Stimulated activated CD4-positive, alpha-beta T cell treated with anti-CD3 and anti-CD28 coated beads, TNF-alpha, amount 100 ng/mL, for 24 hours (primary cell): ENCODE measurements at places on chromosomes 5 and 9.

GRCh38 chr9:91150998-91151717, 210.6 kb downstream of the AUH start:
- DNase-seq: peak; percentile 35

DNA sequence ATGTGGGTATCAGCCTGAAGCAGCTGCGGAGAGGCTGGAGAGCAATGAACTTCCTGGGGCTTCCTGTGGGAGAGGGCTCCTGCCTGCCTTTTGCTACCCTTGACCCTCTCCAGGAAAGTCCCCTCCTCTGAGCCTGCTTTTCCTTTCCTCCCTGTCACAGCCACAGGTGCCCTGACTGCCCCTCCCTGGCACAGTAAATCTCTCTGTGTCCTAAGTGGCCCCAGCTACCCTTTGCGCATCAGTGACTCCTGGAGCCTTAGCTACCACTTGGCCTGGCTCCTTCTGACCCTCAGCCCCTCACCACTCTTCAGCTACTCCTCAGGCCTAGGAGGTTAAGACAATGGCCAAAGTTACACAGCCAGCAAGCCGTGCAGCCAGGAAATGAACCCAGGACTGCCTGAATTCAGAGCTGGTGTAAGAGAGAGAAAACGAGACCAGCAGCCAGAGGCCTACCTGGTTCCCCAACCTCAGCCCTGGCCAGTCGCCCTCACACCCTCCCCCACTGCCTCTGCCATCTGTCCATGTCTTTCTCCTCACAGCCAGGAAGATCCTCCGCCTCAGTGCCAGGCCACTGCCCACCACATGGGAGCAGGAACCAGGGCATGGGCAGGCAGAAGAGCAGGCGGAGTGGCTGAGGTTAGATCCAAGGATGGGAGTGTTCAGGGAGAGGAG, 18.6 kb downstream of the CNTFR start:
- DNase-seq: no peak

- DNase-seq: no peak
Measured at GRCh38 chr9:4182831-4183230, 117.0 kb downstream of the GLIS3 start.

DNA sequence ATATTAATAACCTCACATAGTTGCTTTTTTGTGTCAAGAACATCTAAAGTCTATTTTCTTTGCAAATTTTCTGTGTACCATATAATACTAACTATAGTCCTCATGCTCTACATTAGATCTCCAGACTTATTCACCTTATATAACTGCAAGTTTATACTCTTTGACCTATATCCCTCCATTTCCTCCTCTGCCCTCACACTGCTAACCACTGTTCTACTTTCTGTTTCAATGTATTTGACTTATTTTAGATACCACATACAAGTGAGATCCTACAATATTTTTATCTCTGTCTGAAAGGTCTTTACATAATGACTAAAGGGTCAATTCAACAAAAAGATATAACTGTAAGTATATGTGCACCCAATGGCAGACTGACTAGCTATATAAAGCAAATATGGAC, 789.7 kb upstream of the ZNF608 start:
- no peak for DNase-seq

DNA sequence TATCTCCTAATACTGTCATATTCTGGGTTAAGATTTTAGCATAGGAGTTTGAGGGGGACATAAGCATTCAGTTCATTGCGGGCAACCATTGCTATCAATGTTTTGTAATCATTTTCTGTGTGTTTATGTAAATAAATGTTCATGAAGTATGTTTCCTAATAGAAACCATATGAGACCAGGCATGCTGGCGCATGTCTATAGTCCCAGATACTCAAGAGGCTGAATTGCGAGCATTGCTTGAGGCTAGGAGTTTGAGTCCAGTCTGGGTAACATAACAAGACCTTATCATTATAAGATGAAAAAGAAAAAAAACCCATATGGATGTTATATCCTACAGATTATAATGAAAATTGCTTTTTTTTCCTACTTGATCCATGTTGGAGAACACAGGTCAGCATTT, 91.2 kb downstream of the F2RL2 start:
- DNase-seq: no peak

- no peak for DNase-seq
Measured at GRCh38 chr5:9654886-9655285, 24.7 kb upstream of the TAS2R1 start.

GRCh38 chr5:141605523-141606277, 13.1 kb downstream of the DIAPH1 start:
- DNase-seq: peak; percentile 42

DNA sequence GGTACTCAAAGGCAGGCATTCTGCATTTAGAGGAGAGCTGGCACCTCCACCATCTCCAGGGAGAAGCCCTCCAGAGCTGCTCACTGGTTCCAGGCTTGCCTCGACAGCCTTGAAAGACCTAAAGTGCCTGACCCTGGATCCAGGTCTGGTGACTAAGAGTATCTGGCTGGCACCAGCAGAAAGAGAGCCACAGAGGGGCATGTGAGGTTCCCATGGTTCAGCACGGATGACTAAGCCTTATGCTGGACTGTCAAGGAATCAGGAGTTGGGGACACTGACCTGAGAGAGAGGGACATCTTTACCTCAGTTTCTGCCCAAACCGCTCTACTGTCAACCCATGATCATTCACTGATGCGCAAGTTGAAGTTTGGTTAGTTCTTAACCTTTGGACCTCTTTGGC, 3.0 kb downstream of the ACTL7A start:
- DNase-seq: no peak
